ENCODE measurements at places on chromosomes 1 and 21.

- DNase-seq: peak; percentile 40
Observed at GRCh38 chr1:186882372-186883134, 53.8 kb downstream of the PLA2G4A start.

DNA sequence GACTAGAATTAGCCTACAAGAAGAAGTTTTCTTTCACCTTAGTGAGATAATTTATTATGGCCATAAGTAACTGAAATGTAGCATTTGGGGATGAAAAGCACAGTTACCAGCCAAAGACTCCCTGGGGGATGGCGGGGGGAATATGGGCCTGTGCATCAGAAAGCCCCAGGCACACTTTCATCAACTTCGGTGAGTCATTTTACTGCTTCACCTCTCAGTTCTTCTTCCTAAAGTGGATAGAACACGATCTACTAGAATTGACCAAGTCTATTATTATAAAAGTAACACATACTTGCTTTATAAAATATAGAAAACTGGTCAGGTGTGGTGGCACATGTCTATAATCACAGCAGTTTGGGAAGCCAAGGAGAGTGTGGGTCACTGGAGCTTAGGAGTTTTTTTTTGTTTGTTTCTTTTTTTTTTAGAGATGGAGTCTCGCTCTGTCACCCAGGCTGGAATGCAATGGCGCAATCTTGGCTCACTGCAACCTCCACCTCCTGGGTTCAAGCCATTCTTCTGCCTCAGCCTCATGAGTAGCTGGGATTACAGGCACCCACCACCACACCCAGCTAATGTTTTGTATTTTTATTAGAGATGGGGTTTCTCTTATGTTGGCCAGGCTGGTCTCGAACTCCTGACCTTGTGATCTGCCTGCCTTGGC is 141.8 kb downstream of the ZZZ3 start:
- DNase-seq: peak; percentile 82

- no peak for DNase-seq
Observed at GRCh38 chr1:178342745-178343144, 154.0 kb downstream of the CLEC20A start.

GRCh38 chr1:166283190-166283589 is 116.4 kb upstream of the FAM78B start:
- DNase-seq: no peak

GRCh38 chr1:245074232-245074747 is 80.5 kb upstream of the KIF26B start:
- DNase-seq: peak; percentile 72

DNA sequence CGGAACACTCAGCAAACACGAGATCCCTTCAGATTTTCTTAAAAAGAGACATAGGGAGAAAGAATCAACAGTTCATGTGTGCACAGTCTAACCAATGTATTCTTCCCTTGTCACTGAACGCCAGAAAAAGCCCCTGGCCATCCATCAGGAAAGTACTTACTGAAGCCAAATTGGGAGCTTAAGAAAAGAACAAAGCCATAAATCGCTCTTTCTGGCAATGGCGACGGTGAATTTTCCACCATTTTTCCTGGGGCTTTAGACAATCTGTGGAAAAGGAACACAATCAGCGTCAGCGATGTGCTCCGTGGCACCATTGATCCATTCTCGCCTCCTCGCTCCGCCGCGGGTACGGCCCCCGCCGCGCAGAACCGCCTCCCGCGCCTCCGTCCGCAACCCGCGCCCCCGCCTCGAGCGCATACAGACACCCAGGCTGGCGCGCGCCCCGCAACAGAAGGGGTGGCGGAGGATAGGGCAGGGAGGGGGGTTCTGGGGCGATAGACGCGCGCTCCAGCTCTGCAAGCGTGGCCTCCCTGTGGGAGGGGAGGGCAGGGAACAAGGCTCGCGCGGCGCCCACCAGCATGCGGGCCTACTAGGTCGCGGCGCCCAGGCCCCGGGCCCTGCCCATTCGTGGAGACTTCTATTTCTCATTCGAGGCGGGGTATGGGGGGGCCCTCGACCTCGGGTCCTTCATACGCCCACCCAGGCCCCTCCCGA is 440 bp downstream of the PIGP start:
- peak; percentile 79 for DNase-seq

- DNase-seq: no peak
Observed at GRCh38 chr1:11461531-11462137, 17.3 kb upstream of the DISP3 start.

GRCh38 chr21:44666401-44667320 is at the start of gene KRTAP12-2:
KRTAP12-2 (minus strand) TSS chr21:44666927; CDS start chr21:44666886, 41 bp downstream.
- no peak for DNase-seq

- no peak for DNase-seq
Observed at GRCh38 chr1:151406176-151406575, 6.8 kb downstream of the PSMB4 start.

DNA sequence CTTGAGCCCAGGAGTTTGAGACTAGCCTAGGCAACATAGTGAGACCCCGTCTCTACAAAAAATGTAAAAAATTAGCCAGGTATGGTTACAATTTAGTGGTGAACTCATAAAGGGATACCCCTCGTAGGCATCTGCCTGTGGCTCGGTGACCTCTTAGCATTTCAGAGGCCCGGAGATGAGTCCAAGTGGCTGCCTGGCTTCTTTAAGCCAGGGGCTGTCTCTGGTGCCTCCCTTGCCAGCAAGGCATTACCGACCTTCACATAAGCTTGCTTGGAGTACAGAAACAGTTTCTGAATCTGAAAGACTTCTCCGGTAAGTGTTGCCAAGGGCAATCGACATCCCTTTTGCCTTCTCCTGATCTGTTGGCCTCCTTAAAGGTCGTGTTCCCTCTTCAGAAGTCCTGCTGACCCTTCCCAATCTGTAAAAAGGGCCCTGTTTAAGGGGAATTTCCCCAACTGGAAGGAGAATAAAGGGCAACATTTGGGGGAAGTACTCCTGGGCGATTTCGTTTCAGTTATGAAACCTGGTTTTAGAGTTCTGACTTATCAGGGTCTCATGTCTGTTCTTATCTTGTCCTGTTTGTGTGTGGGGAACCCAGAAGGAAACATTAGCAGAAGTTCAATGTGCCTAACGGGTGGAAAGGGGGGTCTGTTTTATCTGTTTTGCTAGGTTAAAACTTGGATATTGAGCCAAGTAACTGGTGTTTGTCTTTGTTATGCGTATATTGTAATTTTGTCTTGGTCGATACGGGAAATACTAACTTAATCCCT is 32.9 kb downstream of the KIFAP3 start:
- no peak for DNase-seq

GRCh38 chr1:239858057-239858456 is 233.6 kb upstream of the FMN2 start:
- DNase-seq: peak; percentile 23

Data from iris pigment epithelial cell (primary cell).